ENCODE measurements at places on chromosomes 11 and 22.

GRCh38 chr11:114034956-114035355 lies 24.6 kb upstream of the ZBTB16 start:
- DNase-seq = no peak

DNA sequence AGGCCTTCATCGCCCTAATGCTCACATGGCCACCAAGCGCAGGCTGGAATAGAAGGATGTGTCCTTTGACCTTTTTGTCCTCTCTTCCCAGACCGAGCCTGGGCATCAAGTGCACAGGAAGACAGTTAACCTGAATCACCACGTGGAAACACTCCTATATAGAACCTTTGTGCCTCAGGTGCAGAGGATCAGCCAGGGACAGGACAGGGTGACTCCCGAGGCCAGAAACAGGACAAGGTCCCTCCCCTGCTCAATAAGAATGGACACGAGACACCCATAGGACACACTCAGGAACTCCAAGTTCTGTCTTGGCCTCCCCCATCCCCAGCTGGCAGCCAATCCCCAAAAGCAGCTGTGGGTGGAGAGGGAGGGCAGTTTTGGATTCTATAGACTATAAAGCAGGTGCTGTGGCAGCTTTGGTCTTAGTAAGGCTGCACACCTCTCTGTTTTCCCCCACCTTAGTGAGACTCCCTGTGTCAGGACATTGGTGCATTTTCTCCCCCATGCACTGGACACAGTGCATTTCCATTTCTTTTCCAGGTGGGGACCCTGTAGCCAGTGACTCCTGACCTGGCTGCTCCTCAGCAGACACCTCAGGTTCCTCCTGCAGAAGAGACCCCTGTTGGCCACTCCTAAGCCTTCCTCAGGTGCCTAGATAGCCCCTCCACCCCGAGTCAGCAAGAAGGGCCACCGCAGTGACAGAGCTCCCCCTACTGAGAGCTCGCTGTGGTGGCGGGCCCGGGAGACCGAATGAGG lies 43.6 kb upstream of the POU2AF1 start:
- peak; percentile 36 for DNase-seq

DNA sequence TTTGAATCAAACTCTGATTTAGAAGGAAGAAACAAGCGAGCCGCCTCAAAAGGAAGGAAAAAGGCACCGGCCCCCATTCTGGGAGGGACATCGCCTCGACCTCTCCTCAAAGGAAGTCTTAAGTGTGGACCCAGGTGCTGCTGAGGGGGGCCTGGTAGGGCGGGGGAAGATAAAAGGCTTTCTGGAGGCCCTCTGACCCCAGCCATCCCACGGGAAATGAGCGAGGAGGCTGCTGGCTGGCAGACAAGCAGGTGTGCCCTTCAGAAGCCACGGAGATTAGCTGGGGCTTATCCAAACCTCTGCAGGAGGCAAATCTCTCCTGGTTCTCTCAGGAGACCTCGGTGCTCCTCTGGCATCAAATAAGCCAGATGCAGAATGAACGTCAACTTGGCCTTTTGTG lies 171.4 kb upstream of the BLID start:
- no peak for DNase-seq

- no peak for DNase-seq
These were observed 85.3 kb downstream of the CACNA1I start for GRCh38 chr22:39655831-39656230.

GRCh38 chr11:33942954-33943353 lies 51.1 kb upstream of the LMO2 start:
- DNase-seq = no peak

GRCh38 chr11:45294499-45294898 lies 8.4 kb upstream of the SYT13 start:
- no peak for DNase-seq

GRCh38 chr22:45484742-45485141 lies 17.9 kb upstream of the FBLN1 start:
- no peak for DNase-seq

DNA sequence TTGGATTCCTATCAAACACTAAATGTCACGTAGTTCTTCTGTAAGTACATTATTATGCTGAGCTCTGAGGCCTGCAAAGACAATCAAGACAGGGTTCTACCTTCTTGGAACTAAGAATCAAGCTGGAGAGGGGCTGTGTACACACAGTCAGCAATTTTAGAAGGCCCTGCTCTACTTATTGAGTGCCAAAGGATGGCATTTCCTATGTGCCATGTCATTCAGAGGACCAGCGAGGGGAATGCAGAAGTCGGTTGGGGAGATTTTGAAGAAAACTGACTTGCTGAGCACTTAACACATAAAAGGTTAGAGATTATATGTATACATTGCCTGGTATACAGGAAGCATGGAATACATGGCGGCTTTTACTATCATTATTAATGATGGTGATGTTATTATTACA lies 5.3 kb downstream of the SLC37A2 start:
- DNase-seq = no peak

DNA sequence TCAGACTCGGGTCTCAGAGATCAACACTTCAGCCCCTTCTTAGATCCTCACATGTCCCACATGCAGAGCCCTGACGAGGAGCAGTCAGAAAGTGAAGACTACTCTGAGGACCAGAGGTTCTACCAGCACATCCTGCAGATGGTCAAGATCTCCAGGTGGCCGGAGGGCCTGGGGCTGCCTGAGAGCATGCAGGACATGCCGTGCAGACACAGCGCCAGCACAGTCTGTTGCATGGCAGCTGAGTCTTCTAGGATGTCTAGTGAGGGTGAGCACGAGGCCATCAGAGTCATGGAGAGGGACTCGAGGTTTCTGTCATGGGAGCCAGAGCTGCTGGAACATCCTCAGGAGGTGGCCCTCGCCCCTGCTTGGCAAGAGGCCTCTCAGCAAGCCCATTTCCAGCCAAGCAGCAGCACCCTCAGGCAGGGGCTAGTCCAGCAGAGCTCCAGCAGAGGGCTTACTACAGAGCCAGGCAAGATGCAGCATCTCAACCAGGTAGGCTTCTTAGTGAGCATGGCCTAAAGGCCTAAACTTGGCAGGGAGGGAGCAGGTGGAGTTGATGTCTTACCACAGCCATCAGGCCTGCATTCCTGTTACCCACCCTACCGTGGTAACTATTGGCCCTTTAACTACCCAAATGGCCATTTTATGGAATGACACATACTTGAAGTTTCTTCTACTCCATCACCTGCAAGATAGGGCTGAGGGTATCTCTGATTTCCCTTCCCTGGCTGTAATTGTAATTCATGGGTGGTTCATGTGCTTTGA lies 28.7 kb downstream of the CEP164 start:
- no peak for DNase-seq

DNA sequence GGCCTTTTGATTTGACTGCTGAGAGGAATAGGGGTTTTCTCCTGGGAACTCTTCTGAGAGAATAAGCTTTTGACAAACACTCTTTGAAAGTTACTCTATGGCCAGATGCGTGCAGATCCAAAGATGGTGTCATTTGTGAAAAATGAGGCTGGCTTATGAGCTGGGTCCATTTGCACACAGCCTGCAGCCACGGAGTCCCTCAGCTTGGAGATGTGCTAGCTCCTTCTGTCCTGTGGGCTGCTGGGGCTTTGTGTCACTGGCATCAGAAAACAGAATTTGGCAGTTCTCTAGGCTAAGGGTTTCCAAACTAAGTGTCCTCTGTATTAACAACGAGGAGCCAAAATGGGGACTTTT lies 702.4 kb downstream of the NTM start:
- no peak for DNase-seq

DNA sequence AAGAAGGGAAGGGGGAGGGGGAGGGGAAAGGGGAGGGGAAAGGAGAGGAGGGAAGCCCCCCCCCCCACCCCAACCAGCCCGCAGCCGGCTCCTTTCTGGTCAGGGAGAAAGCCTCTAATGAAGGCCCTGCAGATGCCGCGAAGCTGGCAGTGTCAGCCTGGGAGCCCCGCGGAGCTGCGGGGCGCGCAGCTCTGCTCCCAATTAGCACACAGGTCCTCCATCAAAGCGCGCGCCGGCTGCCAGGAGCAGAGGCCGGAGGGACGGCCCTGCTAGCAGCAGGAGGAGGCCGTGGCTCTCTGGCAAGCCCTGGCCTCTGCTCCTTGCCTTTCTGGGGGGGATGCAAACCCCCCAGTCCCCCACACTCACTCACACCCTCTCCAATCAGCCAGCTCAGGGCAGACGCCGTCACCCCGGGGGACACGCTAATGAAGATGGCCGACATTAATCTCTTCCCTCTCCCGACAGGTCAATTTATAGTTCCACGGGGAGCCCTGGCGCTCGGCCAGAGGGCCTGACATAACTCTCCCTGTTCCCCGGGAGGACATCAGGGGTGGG lies 70.5 kb upstream of the TCF20 start:
- DNase-seq = no peak
